ENCODE measurements at places on chromosomes 7 and 10.

DNA sequence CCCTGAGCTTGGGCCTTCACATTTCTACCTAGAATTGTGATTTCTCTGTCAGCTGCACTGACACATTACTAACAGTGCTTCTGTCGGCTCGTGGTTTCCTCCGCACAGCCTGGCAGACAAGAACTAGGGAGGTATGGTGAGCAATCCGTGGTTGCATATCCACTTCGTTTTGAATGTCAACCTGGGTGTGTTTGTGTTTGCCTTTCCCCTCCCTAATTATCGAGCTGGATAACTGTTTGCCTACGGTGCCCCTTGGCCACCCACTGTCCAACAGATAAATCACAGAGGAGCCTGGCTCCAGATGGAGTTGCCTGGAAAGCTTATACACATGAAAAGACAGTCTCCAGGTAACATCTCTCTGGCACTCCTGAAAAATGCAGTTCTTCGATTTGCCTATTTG is 228.8 kb downstream of the TRIL start:
- DNase-seq = no peak

DNA sequence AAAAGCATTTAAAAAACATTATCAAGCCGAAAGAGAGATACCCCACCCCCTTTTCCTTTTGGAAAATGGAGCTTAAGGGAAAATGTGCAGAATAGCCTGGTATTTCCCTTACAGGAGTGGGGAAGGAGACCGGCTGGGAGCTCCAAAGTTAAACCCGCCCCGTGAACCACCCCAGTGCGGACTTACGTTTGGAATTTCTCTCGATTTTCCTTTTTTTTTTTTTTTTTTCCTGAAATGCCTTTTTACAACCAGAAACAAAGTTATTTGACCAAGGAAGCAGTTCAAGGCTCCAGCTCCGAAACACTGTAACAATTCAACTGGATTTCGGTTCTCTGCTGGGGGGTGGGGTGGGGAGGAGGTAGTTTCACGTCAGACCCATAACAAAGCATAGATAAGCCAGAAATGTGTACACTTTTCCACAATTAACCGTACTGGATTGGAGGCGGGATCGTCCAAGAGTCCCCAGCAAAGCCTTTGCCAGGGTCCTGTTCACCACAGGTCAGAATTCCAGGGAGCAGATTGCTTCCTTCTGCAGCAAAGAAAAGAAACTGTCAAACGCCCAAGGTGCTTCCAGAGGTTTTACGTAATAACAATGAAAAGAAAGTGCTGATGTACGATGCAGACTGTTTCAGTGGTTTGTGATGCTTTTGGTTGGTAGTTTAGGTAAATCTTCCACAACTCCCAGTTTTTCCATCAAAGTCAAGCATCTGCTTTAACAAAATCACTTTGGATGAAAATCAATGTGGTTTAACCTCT is 6.7 kb downstream of the SKIDA1 start:
- no peak for DNase-seq

GRCh38 chr7:155296788-155297516 is 726 bp upstream of the INSIG1 start:
- DNase-seq = peak; percentile 4

GRCh38 chr7:45235905-45236304 is 78.3 kb downstream of the RAMP3 start:
- DNase-seq = no peak

DNA sequence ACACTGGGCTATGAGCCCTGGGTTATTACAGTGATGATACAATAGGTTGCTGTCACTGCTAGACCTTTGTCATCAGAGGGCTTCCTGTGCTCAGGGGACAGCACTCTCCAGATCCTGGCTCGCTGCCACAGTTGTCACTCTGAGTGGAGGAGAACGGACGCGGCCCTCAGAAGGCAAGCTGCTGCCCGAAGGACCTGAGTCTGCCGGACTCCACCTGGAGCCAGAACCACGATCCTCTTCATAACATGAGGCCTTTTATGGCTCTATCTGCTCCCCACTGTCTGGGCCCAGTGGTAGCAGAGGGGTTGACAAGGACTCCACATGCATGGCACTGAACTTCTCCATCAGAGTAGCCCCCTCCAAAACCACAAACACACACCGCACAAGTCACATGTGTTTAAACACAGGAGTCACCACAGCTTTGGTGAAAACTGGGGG is 94.7 kb upstream of the EFCAB10 start:
- no peak for DNase-seq

DNA sequence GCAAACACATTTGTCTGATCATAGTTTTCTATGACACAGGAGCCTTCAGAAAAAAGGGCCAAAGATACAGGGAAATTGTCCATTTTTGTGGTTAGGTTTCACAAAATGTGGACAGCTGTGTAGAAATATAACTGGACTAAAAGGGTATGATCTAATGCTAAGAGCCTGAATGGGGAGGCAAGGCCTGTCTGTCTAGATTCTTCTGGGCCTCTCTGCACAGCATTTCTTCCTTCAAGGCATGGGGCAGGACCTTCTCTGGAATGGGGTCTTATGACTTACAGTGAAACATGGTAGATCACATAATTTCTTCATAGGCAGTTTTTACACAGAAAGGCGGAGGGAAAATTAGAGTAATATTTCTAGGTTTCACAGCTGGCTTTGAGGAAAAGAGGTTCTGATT is 795.7 kb downstream of the GRID1 start:
- no peak for DNase-seq

GRCh38 chr7:50762337-50762736 is 20.4 kb downstream of the GRB10 start:
- DNase-seq = no peak

- no peak for DNase-seq
These were observed 31.2 kb downstream of the LANCL2 start for GRCh38 chr7:55396233-55396785.

- no peak for DNase-seq
These were observed 129.4 kb downstream of the AASS start for GRCh38 chr7:122014697-122015096.

DNA sequence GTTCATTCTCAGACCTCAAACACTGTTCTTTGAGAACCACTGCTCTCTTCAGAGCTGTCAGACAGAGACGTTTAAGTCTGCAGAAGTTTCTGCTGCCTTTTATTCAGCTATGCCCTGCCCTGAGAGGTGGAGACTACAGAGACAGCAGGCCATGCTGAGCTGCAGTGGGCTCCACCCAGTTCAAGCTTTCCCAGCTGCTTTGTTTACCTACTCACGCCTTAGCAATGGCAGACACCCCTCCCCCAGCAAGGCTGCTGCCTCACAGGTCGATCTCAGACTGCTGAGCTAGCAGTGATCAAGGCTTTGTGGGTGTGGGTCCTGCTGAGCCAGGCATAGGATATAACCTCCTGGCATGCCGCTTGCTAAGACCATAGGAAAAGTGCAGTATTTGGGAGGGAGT is 80.5 kb upstream of the CYP2C9 start:
- no peak for DNase-seq

DNA sequence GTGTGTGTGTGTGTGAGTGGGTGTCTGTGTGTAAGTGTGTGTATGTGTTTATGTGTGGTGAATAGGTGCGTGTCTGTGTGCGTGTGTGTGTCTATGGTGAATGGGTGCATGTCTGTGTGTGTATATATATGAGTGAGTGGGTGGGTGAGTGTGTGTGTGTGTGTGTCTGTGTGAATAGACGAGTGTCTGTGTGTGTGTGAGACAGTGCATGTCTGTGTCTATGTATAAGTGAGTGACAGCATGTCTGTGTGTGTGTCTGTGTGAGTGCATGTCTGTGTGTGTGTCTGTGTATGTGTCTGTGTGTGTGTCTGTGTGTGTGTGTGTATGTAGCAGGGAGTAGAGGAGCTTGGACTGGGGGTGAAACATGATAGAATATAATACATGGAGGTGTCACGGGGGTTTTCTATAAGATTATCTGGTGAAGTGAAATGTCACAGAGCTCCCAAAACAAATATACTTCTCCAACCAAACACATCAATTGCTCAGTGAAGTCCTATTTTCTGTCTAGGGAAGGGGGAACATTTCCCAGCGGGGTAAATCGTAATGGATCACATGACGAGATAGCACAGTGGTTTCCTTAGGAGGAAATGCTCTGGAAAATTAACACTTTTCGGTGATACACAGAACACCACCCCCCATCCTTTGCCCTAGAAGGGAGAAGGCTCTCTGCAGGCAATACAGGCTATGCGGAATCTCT is 723.3 kb upstream of the CELF2 start:
- DNase-seq = no peak

DNA sequence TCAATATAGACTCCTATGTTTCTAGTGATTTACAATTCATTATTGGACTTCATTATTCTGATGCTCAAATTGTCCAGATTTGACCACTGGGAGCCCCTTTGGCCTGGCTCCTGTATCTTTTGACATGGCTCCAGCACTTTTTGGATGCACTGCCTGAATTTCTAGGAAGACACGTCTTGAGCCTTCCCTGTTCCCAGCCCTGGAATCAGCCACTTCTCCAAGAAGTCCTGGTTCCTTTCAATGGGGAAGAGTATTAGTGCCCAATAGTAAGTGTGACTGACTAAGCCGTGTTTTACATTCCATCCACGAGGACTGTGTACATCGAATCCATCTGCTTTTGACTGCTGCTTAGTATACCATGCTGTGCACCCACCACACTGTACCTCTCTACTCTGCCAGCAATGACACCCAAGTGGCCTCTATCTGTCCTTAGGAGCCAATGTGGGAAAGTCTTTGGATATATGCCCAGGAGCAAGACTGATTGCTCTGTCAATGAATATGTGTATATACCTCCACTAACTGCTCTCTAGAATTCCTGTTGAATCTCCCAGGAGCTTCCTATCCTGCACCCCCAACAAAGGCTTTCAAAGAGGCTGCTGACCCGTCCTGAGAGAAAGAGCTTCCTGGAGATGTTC is 23.2 kb upstream of the NPFFR1 start:
- DNase-seq = no peak

DNA sequence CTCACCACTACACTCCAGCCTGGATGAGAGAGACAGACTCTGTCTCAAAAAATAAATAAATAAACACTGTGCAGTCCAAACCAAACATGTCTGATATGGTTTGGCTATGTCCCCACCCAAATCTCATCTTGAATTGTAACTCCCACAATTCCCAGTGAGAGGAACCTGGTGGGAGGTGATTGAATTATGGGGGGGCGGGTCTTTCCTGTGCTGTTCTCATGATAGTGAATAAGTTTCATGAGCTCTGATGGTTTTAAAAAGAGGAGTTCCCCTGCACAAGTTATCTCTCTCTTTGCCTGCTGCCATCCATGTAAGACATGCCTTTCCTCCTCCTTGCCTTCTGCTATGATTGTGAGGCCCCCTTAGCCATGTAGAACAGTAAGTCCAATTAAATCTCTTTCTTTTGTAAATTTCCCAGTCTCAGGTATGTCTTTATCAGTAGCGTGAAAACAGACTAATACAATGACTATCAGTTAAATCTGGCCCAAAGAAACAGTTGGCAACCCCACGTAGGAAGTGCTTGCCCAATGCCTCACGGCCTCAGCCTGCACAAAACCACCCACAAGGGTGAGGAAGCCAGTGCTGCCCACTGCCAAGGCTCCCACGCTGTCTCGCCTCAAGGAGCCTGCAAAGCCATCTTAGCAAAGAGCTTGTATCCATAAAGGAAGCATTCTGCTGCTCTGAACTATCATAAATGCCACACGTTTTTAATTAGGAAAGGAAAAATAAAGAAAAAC is 64.7 kb downstream of the PIK3AP1 start:
- DNase-seq = no peak

GRCh38 chr10:78025685-78026364 is 3.5 kb downstream of the POLR3A start:
- no peak for DNase-seq

DNA sequence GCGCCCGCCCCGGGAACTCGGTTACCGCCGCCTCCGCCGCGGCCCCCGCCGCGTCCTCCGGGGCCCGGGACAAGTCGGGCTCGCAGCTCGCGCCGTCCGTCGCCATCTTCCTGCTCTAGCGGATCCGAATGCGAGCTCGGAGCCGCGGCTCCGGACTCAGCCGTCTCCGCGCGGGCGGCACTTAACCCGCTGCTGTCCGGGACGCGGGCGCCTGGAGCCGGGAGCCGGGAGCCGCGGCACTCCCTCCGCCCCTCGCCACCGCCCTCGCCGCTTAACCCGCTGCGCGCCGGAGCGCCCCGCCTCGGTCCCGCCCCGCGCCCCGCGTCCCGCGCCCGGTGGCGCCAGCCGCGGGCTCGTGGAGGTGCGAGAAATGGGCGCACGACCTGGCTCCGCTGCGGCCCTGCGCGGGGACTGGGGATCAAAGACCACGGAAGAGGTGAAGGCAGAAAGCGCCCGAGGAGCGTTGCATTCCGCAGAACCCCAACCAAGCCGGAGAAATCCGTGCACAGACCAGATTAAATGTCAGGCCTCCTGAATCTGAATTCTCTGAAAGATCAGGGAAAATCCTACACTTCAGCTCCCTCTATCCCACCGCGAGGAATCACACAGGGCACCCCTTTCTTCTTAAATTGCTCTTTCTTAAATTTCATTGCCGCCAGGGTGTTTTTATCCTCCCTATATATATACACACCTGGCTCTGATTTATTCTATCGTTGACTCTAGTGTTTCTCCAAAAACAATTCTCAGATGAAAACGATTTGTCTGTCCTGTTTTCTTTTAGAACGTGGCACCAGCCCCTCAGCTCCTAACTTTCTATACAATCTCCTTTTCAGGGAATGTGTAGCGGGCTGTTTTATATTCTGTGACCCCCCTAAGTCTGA is at the start of gene CTTNBP2:
CTTNBP2 (minus strand) TSS at position 132 of the 881 bp plus-strand sequence; CDS start at position 106, 26 bp downstream.
- no peak for DNase-seq

- no peak for DNase-seq
These were observed 64.3 kb downstream of the PLXNA4 start for GRCh38 chr7:132511921-132512320.

GRCh38 chr10:83543691-83544462 is 595.4 kb upstream of the GHITM start:
- DNase-seq = no peak

DNA sequence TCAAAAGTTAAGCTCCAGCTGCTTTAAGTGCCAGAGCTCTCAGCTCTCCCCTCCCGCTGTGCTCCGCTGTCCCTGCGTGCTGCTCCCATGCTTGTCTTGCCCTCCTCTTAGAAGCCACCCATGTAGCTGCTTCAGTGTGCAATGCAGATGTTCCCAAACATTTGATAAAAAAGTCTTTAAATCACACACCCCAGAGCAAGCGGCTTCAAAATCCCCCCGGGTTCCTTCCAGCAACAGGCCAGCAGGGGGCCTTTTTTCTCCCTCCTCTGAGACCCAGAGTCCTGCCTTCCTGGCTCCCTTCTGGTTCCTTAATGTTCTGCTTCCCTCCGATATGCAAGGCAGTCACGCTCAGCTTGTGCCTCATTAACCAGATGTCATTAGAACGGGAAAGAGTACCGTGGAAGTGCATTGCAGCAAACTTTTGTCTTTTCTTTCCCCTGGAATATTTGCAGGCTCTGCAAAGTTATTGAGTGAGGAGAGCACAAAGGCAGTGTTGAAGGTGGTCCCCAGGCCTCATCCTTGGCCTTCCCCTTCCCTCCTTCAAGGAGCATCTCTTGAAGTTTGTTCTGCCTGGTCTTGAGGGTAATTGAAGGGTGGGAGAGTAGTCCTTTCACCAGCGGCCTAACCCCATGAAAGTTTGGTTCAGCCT is 25.5 kb downstream of the LDB3 start:
- DNase-seq = no peak

All from SIG-M5 (cell line).